ENCODE measurements at places on chromosomes 2 and 18. TPM values are rescaled to one million over a fixed set of nuclear protein-coding genes. Genes with fewer than 3 reads are reported as not detected.

GALNT14 gene
- 2.0 TPM for total RNA-seq

ZRANB3 gene
- 11.9 TPM for total RNA-seq

FTCDNL1 gene
- total RNA-seq, result 2.2 TPM

ALPP gene
- not detected for total RNA-seq

FOXD4L1 gene
- total RNA-seq, result not detected

- DNase-seq, result no peak
Observed at GRCh38 chr2:725468-725867, 48.3 kb upstream of the TMEM18 start.

GRCh38 chr18:11859903-11860407 lies 8.7 kb downstream of the CHMP1B start:
- no peak for DNase-seq

DNA sequence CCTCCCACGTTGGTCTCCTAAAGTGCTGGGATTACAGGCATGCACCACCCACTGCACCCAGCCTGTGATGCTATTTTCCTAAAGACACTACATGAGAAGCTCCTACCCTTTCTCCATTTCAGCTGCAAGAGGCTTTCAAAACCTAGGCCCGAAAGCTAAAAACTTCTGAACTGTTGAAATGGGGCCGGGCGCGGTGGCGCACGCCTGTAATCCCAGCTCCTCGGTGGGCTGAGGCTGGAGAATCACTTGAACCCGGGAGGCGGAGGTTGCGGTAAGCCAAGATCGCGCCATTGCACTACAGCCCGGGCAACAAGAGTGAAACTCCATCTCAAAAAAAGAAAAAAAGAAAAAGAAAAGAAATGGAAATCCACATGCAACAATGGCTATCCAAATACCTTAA lies 18.1 kb upstream of the ANXA4 start:
- DNase-seq, result no peak

- no peak for DNase-seq
Observed at GRCh38 chr2:96301865-96302264, 3.5 kb downstream of the SNRNP200 start.

GRCh38 chr2:152565884-152566727 lies 151.2 kb downstream of the PRPF40A start:
- no peak for DNase-seq

DNA sequence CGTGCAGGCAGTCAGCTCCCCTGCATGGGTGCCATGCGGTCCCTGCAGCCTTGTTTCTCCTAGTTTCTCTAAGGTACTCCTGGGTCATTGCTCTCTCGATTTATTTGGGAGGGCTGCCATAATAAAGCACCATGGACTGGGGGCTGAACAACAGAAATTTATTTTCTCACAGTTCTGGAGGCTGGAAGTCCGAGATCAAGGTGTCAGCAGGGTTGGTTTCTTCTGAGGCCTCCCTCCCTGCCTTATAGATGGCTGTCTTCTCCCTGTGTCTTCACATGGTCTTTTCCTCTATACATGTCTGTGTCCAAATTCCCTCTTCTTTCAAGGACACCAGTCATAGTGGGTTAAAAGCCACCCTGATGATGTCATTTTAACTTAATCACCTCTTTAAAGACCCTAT lies 40.5 kb downstream of the RPL37A start:
- no peak for DNase-seq
